RWPE2 (cell line): ENCODE measurements at places on chromosomes 2 and 18.

GRCh38 chr2:177525351-177525924, 132.9 kb downstream of the AGPS start:
- DNase-seq: no peak

DNA sequence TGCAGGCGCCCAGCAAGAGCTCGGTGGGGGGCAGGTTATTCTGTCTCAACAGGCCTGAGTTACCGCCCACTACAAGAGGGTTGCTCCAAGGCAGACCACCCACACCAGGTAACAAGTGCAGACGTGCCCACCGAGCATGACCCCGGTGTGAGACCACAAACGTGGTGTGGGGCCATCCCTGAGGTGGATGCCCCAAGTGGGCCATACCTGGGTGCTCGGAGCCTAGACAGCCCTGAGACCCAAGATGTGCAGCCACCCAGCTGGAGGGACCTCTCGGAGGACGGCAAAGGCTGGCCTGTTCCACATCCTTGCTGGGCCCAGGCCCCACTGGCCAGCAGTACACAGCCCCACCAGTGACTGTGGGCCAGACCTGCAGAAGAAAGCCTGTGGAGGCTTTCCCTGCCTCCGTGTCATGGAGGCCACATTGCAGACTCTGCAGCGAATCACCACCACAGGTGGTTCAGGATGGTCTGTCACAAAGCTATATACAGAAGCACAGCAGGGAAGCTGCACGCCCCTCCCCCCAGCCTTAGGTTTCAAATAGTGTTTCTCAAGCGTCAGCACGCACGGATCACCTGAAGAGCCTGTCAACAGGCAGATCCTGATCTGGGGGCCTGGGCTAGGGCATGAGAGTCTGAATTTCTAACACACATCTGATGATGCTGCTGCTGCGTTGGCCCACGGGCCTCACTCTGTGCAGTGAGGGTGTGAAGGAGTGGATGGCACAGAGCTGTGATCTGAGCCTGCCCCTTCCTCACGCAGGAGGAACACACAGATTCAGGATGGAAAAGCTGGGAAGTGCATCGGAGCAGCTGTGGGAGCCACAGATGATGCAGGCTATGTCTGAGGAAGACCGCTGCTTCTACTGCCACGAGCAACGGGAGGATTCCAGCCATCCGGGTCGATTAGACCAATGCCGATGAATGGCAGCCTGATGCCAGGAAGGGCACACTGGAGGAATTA, 96.8 kb downstream of the UXS1 start:
- DNase-seq: no peak

DNA sequence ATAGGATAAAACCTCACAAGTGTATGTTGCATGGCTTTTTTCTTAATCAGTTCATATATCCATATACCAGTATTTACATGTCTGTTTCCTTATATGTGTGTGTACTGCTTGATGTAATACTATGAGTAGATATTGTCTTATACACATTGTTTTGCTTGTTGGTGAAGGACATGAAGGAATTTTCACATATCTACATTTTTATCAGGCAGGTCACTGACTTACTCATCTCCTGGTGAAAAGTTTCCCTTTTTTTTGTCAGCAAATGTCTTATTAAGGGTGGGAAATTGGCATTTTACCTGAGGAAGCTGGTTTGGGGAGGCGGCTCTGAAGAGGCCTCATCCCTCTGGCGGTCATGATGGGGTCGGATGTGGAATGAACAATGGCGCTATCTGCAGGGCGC, 61.4 kb upstream of the LYPD1 start:
- DNase-seq: no peak

DNA sequence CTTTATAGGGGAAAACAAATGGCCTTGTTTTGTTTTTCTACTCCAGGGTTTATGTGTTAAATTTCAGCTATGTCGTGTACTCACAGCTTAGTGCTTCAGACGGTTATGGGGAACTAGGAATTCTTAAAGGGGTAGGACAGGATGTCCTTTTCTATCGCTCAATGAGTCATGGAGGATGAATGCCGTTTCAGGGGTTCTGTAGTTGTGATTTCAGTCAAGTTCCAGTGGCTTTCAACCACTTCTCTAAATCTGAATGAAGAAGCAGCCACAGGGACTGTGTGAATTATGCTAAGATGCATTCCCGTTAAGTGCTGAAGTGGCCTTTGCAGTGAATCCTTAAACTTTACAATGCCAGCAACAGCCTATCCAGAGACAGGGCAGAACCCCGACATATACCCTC, 1231.7 kb upstream of the ZEB2 start:
- DNase-seq: no peak

- no peak for DNase-seq
Measured at GRCh38 chr18:45687621-45688020, 36.4 kb upstream of the SLC14A1 start.

DNA sequence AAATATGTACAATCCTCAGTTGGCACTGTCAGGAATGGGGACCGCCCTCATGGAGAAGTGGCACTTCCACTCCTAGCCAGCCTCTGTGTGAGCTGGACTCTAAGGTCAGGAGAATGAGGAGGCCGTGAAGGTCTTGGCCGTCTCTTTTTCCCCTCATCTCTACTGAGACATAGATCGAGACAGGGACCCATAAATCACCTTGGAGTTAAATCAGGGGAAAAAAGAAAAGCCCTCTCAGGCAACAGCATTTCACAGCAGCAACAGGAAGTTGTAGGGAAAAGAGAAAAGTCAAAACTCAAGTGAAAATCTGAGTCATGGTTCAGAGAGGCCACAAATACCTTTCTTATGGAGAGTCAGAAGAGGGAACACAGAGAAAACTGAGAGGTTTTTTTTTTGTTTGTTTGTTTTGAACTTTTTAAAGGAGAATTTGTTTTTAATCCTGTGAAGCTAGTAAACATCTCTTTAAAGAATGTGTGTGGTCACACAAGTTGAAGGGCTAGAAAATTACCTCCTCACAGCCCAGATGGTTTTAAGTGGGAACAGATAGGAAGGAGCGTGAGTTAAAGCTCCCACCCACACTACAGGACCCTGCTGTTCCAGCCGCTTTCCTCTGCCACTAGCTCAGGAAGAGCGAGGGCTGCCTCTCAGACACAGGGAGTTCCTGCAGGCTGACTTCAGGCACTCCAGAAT, 30.6 kb upstream of the CYP1B1 start:
- no peak for DNase-seq
